ENCODE measurements at places on chromosomes 5 and 9.

DNA sequence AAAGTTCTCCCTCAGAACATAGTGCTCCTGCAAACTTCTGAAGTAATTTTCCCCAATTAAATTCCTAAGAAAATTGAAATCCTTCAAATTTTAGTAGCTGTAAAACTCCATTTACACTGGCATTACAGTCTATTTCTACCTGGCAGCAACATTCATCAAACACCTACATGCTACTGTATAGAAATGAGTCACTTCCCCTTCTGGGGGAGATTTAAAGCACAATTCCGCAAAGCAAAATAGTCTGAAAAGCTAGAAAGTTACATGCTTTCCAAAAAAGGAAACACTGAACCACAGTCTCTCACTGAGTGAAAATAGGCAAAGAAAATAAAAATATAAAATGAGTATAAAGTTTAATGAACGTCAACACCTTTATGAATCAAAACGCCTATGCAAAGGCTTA lies 43.3 kb downstream of the MCTP1 start:
- no peak for DNase-seq

- DNase-seq = no peak
Observed at GRCh38 chr9:88952086-88952615, 39.1 kb upstream of the S1PR3 start.

- no peak for DNase-seq
Observed at GRCh38 chr9:88237991-88238571, 99.8 kb upstream of the SPATA31C2 start.

DNA sequence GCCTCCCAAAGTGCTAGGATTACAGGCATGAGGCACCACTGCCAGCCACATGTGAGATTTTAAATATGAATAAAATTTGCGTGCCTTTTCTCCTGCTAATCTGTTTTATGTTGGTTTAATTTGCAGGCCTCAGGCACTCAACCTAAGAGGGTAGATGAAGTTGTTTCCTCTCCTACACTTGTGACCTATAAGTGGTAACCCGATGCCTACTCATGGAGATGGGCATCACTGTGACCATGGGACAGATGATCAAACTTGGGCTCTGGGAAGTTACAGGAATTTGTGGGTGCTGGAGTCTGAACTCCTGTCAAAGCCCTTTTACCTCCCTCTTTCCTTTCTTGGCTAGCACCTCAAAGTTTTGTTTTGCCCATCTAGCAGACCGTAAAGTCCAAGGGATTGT lies 1.1 kb downstream of the SLC28A3 start:
- no peak for DNase-seq

- DNase-seq = no peak
Observed at GRCh38 chr5:128535251-128535650, 2.8 kb downstream of the FBN2 start.

DNA sequence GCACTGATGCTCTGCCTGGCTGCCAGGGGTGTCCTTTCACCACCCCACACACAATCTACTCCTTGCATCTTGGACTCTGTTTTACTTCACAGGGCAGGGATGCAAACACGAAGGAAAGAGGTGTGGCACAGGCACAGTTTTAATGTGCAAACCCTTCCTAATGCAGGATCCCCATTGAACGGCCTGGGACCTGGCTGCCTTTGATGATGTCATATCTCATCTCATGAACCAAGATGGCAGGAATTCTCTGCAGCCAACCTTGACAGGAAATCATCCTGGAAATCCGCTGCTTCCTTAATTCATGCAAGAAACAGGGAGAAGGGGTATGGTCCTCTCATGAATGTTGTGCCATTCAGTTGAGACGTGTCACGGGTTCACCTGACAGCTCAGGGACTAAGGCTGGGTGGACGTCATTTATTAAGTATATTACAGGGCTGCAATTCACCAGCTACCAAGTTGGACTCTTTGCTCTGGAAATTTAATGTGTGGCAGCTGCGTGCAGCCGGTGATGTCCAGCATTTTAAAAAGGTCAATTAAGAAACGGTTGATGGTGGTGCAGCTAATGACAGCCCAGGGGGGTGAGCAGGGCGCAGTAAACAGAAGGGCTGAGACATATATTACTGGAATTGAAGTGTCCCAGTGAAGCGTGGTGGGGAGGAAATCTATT lies 91.5 kb downstream of the LMNB1 start:
- no peak for DNase-seq

GRCh38 chr5:43193181-43193893 lies 1.3 kb downstream of the NIM1K start:
- DNase-seq = no peak

DNA sequence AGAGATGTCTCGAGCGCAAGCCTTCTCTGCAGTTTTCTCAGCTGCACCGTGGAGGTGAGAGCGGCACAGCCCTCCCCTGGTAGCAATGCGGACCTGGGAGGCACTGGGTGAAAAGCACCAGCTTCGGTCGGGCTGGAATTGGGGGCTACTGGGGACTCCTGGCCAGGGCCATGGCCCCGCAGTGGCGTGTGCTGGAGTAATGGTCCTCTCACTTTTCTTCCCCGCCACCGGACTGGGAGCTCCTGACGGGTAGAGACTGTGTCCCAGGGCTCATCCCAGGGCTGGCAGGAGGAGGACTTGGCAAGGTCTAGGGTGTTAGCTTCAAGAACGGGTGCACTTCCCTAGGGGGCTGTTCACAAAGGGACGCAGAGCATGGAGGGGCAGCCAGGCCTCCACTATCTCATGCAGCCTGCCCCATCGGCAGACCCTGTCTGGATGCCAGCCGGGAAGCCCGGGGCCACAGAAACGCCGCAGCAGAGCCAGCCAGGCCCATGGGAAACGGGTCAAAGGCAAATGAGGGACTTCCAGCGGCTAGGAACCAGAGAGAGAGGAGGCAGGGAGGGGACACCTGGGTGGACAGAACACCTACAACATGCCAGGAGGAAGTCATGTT lies 92.6 kb upstream of the MVB12B start:
- DNase-seq = no peak

- DNase-seq = no peak
Observed at GRCh38 chr5:154860123-154860522, 1.7 kb downstream of the CNOT8 start.

DNA sequence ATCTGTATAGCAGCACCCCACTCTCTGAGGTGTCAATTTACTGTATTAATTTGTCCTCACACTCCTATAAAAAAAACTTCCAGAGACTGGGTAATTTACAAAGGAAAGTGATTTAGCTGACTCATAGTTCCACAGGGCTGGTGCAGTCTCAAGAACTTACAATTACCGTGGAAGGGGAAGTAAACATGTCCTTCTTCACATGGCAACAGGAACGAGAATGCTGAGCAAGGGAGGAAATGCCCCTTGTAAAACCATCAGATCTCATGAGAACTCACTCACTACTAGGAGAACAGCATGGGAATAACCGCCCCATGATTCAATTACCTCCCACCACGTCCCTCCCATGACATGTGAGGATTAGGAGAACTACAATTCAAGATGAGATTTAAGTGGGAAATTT lies 602.6 kb downstream of the MTRR start:
- no peak for DNase-seq

DNA sequence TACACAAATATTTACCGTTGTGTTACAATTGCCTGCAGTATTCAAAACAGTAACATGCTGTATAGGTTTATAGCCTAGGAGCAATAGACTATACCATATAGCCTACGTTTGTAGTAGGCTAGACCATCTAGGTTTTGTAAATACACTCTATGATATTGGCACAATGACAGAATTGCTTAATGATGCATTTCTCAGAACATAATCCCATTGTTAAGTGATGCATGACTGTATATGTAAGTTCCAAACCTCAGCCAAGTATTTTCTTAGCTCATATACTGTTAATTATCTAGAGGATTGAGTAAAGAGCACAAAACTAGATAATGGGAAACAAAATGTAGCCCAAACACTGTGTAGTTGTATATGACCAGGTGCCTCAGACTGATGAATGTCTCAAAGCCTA lies 220.1 kb downstream of the ANXA1 start:
- DNase-seq = no peak

DNA sequence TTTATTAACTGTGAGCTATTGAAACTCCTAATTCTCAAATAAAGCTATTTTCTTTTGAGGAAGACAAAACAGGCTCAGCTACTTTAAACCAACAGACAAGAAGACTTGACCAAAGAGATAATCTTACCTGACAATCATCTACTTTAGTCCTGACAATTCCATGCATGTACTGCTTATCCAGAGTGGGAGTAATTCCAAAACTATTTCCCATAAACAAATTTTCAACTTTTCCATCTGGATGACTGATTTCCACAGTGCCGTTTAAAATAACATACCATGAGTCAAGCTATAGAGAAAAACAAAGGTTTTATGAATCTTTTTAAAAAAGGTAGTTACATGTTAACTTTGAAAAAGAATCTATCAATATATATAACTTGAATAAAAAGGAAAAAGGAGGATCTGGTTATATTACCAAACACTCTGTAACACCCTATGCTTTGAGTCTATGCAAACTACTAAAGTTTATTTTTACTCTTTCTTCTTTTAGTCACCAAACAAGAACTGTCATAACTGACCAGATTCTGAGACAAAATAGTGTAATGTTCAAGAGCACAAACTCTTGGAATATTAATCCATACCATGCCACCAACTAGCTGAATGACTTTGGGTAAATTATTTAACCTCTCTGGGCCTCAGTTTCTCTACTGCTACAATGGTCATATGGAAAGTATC lies 129.7 kb downstream of the RAPGEF6 start:
- no peak for DNase-seq

DNA sequence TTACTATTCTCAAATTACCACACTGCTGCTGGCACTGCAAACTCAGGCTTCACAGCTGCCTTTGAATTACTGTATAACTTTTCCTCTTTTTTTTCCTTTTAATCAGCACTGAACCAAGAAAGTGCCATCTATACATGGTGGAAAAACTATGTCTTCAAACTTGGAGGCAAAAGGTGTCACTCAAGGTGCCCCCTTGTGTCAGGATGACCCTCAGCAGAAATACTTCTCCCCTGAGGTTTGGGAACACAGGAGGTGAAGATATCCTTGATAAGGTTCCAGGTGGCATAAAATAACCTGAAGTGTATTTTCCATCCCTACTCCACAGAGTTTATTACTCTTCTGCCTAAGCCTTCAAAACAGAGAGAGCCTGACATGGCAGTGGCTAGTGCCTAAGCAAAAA lies 14.5 kb downstream of the FRMD3 start:
- DNase-seq = no peak

- no peak for DNase-seq
Observed at GRCh38 chr5:154986151-154986550, 27.4 kb upstream of the KIF4B start.

DNA sequence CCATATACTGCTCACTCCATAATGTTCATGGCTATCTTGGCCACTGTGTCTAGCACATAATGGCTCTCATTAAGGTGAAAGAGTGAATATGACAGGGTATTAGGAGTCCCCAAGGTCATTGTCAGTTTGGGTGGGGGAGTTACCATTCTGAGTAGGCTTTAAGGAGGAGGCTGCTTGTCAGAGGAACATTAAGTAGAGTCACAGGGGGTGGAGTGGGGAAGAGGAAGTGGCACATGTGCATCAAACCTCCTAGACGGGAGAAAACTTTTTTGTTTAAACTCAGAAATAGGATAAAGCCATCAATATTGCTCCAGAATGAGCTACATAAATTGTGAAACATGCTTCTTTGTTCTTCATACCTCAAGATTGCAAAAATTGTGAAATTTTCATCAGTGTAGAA lies 45.5 kb downstream of the DAB2IP start:
- DNase-seq = no peak

- no peak for DNase-seq
Observed at GRCh38 chr5:35483780-35484179, 133.9 kb upstream of the SPEF2 start.

DNA sequence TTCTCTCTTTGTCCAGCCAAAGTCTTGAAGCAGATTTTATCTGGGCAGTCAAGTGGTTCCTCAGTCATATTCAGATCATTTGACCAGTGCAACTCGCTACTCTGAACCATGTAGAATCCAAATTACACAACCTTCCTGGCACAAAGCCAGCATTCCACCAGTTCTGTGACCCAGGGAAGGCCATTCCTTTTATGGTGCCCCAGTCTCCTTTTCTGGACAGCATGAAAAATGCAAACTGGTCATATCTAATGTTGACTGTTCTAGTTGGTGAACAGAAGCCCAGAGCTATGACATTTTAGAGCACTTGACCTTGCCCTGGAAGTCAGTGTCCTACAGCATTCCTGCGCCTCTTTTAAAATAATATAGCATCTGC lies 364.6 kb downstream of the BRINP1 start:
- DNase-seq = no peak

Data from NCI-H2081 treated with DMSO at 0.1 percent for 48 hours (cell line).